Mucosa of descending colon (tissue), 3 donors: ENCODE measurements at places on chromosomes 5 and 9. TPM values are rescaled to one million over a fixed set of nuclear protein-coding genes. Genes with fewer than 3 reads are reported as not detected.

The MYO10 gene
- total RNA-seq: 29.4 TPM

The ADAMTSL2 gene
- 1.5 TPM for total RNA-seq

The PSD2 gene
- total RNA-seq: not detected

The ANKRD18A gene
- total RNA-seq: 15.9 TPM

The FRMD3 gene
- 12.2 TPM for total RNA-seq

The TMEM252 gene
- not detected for total RNA-seq

The PGM5 gene
- total RNA-seq: 535 TPM

The MOB3B gene
- 34.6 TPM for total RNA-seq
